ENCODE measurements at places on chromosomes 16 and 17.
A peak's percentile ranks its signal among the peaks of the same experiment; 100 is the strongest.

- DNase-seq: no peak
Observed at GRCh38 chr16:1119766-1120576, 23.9 kb upstream of the C1QTNF8 start.

DNA sequence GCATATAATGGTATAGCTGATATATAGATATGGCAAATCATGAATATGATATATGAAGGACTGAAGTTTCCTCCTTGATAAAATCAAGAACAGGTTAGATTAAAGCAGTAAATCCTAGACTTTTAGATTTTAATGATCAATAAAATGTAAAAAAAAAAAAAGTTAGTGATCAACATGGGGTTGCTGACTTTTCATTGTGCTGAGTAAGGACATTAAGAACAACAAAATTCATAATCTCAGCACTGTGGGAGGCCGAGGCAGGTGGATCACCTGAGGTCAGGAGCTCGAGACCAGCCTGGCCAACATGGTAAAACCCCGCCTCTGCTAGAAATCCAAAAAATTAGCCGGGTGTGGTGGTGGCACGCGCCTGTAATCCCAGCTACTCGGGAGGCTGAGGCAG is 10.4 kb upstream of the CHD3 start:
- DNase-seq: no peak

GRCh38 chr16:88591577-88592021 is 21.4 kb downstream of the ZC3H18 start:
- DNase-seq: no peak

DNA sequence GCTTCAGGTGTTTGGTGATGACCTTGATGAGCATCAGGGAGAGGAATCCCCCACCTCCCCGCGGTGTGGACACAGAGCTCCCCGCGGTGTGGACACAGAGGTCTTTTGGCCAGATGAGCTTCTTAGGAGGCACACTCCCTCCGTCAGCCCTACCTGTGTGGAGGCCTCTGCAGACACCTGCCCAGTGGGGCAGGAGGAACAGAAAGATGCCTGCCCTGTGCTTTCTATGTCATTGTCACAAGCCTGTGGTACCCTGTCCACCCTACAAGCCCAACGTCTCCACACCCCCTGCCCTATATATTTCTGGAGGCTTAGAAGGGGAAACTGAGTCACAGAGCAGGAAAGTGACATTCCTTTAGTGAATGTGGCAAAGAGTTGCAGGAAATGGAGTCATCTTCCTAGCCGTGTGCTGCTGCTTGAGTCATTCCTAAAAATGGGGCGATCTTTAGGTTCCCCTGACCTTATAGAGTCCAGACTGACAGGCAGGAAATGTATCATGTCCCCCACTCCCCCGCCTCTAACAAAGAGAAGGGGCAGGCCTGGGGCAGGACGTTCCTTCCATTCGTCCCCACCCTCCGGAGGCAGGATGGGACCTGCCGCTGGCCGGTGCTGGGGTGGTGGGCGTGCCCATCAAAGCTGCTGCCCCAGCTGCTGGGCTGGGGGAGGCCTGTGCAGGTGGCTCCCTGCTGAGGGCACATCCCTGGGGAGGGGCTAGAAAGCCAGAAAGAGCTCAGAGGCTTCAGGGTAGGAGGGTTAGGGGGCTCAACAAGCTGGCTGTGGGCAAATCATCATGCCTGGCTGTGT is 1.0 kb upstream of the C16orf74 start:
- no peak for DNase-seq

DNA sequence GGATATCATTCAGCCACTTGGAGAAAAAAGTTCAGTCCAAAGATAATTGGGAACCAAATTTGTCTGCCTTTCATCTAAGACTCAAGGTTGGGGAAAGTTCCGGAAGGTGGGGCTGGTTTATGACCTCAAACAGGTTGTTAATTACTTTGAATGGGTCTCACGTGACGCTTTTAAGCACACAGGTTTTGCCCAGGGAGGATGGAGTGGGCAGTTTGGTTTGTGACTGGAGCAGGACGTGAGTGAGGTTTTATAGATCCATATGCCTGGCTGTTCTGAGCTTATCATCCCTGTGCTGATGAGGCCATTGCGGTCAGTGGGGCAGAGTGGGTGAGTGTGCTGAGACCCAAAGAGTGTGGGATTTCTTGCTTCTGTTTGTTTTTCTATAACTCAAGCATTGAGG is 38.7 kb upstream of the GPRC5B start:
- DNase-seq: no peak

GRCh38 chr17:44558710-44559633 is 1.7 kb downstream of the FZD2 start:
- DNase-seq: no peak

DNA sequence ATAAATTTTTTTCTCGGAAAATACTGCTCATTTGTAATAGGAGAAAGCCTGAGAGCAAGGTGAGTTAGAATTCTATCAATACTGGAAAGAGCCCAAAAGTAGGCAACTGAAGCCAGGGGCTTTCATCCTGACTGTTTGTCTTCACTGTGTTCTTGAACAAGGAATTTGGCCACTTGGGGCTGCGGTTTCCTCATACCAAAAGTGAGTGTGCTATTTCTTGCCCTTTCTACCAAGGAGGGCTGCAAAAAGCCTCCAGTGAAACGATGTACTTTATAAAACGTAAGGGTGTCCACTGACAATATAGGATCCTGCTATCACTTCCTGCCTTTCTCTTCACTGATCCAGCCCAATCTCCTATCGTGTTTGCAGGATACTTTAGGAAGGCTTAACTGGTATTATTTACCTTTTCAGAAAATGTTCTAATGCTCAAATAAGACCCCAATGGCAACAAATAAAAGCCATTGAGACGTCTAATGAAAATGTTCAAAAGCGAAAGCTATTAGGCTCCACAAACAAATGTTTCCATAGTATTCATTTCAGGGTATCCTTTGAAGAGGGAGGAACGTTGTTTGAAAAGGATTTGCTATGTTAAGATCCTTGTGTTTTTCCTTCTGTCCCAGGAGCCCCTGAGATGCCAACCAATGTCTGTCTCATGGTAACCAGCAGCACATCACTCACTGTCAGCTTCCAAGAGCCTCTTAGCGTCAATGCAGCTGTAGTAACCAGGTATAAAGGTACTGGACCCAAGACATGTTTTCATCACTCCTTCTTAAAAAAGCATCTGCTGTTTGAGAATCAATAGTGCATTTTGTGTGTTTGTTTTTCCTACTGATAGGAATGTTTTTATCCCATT is 219.3 kb upstream of the NOG start:
- no peak for DNase-seq

GRCh38 chr16:25713785-25714570 is 22.2 kb downstream of the HS3ST4 start:
- no peak for DNase-seq

DNA sequence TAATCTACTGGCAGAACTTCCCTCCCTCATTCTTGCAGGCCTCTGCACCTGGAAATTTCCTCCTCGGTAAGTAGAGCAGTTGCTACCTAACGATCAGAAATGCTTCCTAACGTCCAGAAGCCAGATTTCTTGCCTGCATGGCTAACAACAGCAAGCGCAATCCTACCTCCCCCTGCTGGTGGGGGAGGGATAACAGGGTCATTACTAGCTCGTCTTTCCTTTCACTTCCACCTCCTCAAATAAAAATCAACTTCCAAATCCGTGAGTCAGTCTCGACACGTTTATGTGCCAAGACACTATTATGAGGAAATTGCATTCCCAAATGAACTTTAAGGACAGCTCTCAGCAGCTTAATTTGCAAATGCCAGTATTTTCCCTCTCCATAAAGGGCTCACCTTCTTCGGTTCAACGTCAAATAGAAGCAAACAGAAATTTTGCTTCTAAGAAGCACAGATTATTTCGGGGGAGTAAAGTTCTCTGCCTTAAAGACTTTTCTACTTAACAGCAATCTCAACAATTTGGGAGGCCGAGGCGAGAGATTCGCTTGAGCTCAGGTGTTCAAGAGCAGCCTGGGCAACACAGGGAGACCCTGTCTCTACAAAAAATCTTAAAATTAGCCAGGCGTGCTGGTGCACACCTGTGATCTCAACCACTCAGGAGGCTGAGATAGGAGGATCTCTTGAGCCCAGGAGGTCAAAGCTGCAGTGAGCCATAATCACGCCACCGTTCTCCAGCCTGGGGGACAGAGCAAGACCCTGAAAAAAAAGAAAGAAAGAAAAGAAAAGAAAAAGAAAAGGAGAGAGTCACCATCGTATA is 188.6 kb upstream of the PSMD7 start:
- peak; percentile 63 for DNase-seq

DNA sequence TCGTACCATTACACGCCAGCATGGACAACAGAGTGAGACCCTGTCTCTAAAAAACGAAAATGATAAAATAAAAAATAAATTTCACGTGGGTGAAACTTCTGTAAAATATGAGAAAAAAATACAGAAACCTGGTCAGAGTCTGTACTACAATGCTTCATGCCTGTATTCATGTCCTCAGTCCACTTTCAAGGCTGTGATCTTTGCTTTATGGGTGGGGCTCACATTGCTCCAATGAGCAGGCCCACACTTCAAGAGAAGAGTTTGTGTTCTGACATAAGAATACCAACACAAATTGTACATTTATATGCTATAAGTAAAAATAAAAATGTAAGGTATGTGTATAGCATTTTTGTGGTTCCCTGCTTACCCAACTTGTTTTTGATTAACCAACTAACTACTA is 32.2 kb upstream of the ABCA3 start:
- no peak for DNase-seq

- no peak for DNase-seq
Observed at GRCh38 chr16:55437625-55438024, 41.4 kb upstream of the MMP2 start.

- DNase-seq: peak; percentile 50
Observed at GRCh38 chr17:31593806-31594205, 202.3 kb downstream of the RAB11FIP4 start.

Measured in BE2C (cell line).